ENCODE measurements at places on chromosomes 6 and 20. TPM values are rescaled to one million over a fixed set of nuclear protein-coding genes. Genes with fewer than 3 reads are reported as not detected.

GRCh38 chr6:33877982-33878535, 74.3 kb upstream of the MLN start:
- no peak for DNase-seq

GRCh38 chr20:57060407-57061050, 205.9 kb downstream of the BMP7 start:
- DNase-seq = no peak

DNA sequence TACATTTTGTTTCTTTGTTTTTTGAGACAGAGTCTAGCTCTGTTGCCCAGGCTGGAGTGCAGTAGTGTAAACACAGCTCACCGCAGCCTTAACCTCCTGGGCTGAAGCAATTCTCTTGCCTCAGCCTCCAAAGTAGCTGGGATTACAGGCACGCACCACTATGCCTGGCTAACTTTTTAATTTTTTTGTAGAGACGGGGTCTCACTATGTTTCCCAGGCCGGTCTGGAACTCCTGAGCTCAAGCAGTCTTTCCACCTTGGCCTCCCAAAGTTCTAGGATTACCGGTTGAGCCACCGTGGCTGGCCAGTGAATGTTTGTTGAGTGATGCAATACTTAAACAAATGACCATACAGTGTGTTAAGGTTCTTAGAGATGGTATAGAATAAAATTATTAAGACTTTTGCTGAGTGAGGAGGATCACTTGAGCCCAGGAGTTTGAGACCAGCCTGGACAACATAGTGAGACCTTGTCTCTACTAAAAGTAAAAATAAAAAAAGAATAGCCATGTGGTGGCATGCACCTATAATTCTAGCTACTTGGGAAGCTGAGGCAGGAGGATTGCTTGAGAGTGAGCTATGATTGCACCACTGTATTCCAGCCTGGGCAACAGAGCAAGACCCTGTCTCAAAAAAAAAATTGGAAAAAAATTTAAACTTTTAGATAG, 13.4 kb downstream of the CEP250 start:
- DNase-seq = no peak

GRCh38 chr20:47765271-47765670, 20.0 kb downstream of the SULF2 start:
- no peak for DNase-seq

GRCh38 chr6:113597231-113597583, 259.9 kb upstream of the MARCKS start:
- no peak for DNase-seq

- DNase-seq = no peak
These were observed 448.1 kb downstream of the KIF16B start for GRCh38 chr20:16124911-16125776.

- DNase-seq = no peak
These were observed 64.4 kb upstream of the DUSP22 start for GRCh38 chr6:227812-228338.

- DNase-seq = no peak
These were observed 466.5 kb upstream of the RNF217 start for GRCh38 chr6:124495665-124496190.

GRCh38 chr20:2619961-2620595, 32.4 kb upstream of the NOP56 start:
- DNase-seq = no peak

The NCOA3 gene
- total RNA-seq = 35.0 TPM

The ISM1 gene
- 5.9 TPM for total RNA-seq

Measured in esophagus muscularis mucosa (tissue), 4 donors.